ENCODE measurements at places on chromosomes 3 and 15. TPM values are rescaled to one million over a fixed set of nuclear protein-coding genes. Genes with fewer than 3 reads are reported as not detected.

The SPG21 gene
- 100 TPM for total RNA-seq

The ZNF280D gene
- total RNA-seq = 84.5 TPM

The DISP2 gene
- total RNA-seq = 0.13 TPM

The LRRIQ4 gene
- under 0.01 TPM for total RNA-seq
